ENCODE measurements at places on chromosomes 1 and 21.

GRCh38 chr1:173453982-173454381 is 23.2 kb upstream of the PRDX6 start:
- DNase-seq, result no peak

- DNase-seq, result no peak
Observed at GRCh38 chr1:235342039-235342438, 13.7 kb downstream of the GGPS1 start.

DNA sequence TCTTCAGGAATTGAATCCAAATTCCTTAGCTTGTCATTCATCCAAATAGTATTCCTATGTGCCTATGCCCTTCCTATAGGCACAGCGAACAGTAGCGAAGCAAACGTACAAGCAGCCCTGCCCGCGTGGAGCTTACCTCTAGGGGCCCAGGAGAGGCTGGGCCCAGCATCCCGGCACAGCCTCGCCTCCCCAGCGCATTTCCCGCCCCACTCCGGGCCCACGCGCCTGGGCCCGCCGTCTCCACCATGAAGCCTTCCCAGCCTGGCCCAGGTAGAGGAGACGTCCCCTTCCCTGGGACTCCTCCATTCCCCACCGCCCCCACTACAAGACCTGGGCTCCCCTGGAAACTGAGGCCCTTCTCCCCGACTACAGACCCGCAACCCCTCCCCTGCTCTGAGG is 245 bp upstream of the TMEM269 start:
- no peak for DNase-seq

- no peak for DNase-seq
Observed at GRCh38 chr1:26166719-26167281, 2.0 kb downstream of the C1orf232 start.

DNA sequence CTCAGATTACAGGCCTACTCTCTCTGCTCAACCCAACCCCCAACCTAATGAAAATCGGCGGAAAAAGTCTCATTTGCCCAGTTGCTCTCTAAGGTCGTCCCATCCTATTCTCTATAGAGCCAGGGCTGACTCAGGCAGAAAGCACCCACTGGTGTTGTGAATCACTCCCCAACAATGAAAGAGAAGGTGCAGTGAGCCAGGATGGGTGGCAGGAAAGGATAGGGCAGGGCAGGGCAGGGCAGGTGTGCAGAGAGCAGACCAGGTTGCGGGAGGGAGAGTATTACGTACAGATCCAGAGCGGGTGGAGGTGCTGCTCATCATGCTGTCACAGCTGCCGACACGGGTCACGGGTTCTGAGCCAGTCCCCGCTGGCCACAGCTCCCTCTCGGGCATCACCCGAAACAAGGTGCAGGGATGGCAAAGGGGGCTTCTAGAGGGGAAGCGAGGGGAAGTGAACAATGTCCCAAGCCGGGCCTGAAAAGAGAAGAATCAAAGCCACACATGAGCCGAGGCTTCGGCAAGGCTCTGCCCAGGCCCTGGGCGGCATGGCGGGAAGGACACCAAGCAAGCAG is 5.3 kb downstream of the C1orf116 start:
- no peak for DNase-seq

GRCh38 chr21:17650292-17650691 is 37.6 kb upstream of the BTG3 start:
- DNase-seq, result no peak

- DNase-seq, result no peak
Observed at GRCh38 chr21:34065027-34065426, 8.4 kb upstream of the MRPS6 start.

GRCh38 chr21:42454786-42455185 is 41.2 kb downstream of the RSPH1 start:
- DNase-seq, result no peak

All from NCI-H2081 treated with DMSO at 0.1 percent for 48 hours (cell line).